ENCODE measurements at places on chromosomes 11 and 22.

DNA sequence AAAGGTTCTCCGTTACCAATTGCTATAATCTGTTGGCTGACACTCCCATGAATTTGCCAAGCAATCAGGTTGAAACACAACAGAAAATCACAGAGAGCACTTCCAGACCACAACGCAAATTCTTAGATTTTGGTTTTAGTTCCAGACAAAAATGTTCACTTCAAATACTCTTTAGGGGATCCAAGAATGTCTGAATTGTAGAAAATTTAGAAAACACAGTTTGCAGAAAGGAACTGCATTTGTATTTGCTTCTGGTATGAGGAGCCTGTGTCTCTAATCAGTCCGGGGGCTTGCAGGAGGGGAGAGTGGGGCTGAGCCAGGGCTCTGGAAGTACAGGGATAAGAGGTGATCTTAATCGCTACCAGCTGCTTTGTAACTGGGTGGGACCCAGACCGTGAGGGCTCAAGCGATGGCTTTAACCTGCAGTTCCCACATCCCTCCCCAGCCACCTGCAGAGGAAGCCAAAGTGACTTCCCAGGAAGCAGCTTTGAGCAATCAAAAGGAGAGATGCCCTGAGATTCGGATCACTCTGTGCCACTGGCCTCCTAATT is 18.7 kb downstream of the SCUBE2 start:
- DNase-seq: no peak

- peak; percentile 49 for DNase-seq
Observed at GRCh38 chr11:76672431-76673175, 2.1 kb upstream of the LRRC32 start.

GRCh38 chr22:23305922-23306374 is 125.6 kb downstream of the BCR start:
- DNase-seq: no peak

- DNase-seq: no peak
Observed at GRCh38 chr11:57438345-57439285, 11.7 kb upstream of the SLC43A3 start.

GRCh38 chr11:78339483-78339882 is 78.1 kb downstream of the GAB2 start:
- DNase-seq: no peak

DNA sequence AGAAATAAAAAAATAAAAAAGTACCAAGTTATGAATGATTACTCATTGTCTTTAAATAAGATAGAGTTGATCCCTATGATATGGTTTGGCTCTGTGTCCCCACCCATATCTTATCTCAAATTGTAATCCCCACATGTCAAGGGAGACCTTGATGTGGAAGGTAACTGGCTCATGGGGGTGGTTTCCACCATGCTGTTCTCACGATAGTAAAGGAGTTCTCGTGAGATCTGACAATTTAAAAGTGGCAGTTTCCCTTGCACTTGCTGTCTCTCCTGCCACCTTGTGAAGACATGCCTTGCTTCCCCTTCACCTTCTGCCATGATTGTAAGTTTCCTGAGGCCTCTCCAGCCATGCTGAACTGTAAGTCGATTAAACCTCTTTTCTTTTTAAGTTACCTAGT is 18.8 kb downstream of the QSER1 start:
- no peak for DNase-seq

- no peak for DNase-seq
Observed at GRCh38 chr11:13963949-13964770, 1.6 kb downstream of the SPON1 start.

DNA sequence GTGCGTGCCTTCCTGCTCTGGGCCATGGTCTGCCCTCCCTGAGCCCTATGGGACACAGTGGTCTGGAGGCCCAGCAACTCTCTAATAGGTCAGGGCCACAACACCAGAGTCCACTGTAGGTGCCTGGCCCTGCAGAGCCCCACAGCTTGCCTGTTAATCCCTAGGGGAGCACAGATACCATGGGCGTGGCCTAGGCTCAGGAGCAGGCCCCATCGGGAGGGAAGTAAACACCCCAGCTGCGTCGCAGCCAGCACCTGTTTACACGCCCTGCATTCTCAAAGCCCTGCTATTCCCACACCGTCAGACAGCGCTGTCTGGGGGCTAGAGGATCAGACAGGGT is 2.5 kb downstream of the KCTD17 start:
- DNase-seq: peak; percentile 28

DNA sequence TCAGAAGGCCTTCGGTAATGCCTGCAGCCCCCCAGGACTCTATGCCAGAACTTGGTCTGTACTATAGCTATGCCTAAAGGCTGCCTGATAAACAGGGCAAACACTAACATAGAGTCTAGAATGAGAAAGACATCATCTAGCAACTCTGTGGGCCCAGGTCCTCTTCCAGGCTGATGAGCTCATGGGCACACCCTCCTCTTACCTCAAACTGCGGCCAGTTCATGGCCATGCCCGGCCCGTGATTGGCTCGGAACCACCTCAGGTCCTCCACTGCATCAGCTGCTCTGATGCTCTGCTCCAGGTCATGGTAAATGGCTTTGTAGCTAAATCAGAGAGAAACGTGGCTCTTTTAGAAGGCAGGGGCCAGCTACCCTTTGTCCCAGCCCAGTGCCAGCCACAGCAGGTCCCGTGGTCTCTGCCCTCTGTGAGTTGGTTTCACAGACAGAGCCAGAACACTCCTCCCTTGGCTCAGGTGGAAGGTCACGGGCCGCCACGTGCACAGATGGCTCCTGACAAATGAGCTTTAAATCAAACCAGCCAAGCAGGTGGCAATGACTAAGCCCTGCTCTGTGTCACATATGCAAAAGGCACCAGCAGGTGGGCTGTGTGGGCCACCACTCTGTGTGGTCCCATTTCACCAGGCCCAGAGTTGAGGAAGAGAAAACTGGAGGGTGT is 25.0 kb upstream of the ARFGAP3 start:
- no peak for DNase-seq

- DNase-seq: no peak
Observed at GRCh38 chr22:49206281-49206680, 621.4 kb downstream of the BRD1 start.

DNA sequence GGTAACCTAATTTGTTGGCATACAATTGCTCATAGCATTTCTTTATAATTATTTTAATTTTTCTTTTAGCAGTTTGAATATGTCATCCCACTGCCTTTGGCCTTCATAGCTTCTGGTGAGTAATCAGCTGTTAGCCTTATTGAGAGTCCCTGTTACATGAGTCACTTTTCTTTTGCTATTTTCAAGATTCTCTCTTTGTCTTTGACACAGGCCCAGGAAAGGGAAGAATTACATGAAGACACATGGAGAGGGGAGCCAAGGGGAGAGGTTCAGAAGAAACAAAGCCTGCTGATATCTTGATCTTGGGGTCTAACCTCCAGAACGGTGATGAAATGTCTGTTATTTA is 418.2 kb downstream of the METTL15 start:
- peak; percentile 1 for DNase-seq

- DNase-seq: no peak
Observed at GRCh38 chr11:9566561-9567063, 6.9 kb upstream of the WEE1 start.

GRCh38 chr11:120574876-120575275 is 63.3 kb downstream of the GRIK4 start:
- DNase-seq: no peak

DNA sequence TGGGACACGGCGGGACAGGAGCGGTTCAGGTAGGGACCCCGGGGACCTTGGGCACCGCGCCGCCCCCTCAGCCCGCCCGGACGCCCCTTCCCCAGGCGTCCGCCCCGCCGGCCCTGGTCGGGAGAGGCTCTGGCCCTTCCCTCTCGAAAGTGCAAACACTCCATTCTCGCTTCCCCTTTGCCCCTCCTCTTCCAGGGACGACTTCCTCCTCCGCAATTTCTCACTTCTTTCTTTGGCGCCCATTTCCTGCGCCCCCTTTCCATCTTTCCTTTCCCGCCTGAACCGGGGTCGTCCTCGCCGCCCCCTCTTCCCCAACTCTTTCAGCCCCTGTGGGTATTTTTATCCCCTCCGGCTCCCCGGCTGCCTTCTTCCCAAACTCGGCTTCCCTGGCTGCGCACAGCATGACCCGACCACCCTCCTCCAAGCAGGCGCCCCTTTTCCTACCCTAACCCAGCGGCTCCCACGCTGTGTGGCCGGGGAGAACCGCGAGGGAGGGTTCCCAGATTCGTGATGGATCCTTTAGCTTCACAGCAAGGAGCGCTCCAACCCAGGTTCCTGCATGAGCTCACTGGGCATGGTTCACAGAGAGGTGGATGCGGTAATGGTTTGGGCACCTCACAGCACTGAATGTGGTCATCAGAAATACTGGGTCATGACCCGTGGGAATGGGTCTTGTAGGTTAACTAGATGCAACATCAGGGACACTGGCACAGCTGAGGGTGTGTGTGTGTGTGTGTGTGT is 689 bp downstream of the RAB39A start:
- DNase-seq: peak; percentile 9

DNA sequence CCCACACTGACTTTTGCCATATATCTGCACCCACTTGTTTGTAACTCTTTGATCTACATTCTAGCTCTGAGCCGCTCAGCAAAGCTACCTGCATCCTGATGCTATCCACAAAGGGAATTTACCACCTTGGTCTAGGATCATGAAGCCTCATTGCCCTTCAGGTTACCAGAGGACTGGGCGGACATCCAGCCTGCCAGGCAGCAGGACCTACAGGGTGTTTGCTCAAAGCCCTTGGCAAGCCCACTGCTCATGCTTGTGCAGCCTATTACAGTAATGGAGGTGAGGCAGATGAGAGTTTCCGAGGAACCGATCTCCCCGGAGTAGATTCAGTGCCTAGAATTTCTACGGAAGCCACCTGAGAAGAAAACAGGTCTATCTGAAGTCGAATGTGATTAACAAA is 417.2 kb downstream of the OPCML start:
- DNase-seq: no peak

DNA sequence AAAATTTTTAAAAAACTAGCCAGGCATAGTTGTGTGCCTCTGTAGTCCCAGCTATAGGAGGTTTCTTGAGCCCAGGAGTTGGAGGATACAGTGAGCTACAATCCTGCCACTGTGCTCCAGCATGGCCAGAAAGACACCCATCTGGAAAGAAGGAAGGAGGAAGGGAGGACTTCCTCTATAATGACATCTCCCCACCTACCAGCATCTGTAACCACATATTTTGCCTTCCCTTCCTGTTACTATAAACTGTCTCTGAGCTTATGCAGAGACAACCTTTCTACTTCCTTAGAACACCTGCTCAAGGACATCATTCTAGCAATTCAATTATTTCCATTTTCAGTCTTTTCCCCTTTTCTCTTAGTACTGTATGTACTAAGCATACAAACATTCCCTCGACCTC is 2.2 kb upstream of the NUP160 start:
- peak; percentile 48 for DNase-seq

GRCh38 chr11:34021977-34022735 is 29.4 kb upstream of the CAPRIN1 start:
- DNase-seq: no peak

GRCh38 chr11:13974631-13975030 is 12.1 kb downstream of the SPON1 start:
- DNase-seq: no peak

DNA sequence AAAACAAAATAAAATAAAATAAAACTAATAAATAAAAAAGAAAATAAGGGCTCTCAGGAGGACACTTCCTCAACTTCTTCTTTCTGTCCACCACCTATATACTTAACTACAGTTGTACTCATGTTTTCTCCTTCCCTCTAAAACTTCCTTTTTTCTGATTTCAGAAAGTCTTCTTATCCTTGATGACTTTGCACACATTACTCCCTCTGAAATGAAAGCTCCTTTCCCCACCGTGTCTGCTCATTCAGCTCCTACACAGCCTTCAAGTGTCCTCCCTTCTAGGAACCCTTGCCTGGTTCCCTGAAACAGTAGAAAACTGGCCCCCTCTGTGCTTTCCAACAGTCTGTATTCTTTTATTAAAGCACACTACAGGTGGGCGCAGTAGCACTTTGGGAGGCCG is 18.3 kb upstream of the DDX17 start:
- DNase-seq: peak; percentile 53

- no peak for DNase-seq
Observed at GRCh38 chr22:49637255-49637760, 190.4 kb downstream of the BRD1 start.

GRCh38 chr22:37920126-37920525 is 14.0 kb downstream of the MICALL1 start:
- DNase-seq: no peak

DNA sequence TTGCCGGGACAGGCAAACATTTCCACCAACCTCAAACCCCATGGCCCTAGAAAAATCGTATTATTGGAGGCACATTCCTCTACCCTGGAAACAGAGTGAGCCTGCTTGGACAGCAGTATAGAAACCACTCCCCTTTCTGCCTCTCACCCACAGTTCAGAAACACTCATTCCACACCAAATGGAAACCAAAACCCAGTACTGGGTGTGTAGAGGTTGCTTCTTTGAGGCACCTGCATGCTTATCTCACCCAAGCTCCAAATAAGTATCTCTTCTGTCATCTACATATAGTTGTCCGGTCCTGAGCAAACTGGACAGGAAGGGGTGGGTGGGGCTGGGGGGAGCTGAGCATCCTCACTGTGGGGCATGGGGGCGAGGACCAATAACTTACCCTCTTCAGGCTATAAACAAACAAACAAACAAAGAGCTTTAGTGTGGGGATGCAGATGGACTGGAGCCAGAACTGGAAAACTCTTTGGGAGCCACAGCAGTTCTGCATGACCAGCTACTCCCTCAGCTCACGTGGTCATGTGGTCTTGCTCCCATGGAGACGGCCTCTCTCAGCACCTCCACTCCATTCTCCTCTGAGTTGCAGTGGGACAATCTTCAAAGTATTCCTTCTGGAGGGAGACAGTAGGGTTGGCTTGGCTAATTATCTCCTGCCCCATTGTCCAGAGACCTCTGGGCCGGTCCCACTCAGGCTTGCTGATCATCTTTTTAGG is 1.0 kb upstream of the PLAAT2 start:
- no peak for DNase-seq

DNA sequence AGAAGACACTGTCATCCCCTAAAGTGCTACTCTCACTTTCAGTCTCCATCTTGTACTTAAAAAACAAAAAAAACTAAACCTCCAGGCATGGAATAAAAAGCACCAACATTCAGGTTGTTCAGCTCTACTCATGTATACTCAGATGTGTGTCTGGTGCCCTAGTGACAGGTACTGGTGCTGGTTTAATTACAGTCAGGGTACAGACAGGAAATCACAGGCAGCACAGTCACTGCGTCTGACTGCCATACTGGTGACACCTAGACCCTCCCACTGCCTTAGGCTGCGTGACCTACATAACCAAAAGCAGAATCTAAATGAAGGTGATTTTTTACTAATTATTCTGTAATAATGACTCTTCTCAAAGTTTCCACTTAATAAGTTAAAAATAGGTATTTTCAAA is at the start of gene ARHGAP32:
Gene ARHGAP32 (minus strand): TSS at position 176 of the 400 bp plus-strand sequence. CDS start 127 bp downstream, at position 49.
- DNase-seq: no peak

- DNase-seq: no peak
Observed at GRCh38 chr11:134074346-134074745, 5.5 kb downstream of the JAM3 start.

Data from NB4 (cell line).